ENCODE measurements at places on chromosomes 5 and 9. TPM values are rescaled to one million over a fixed set of nuclear protein-coding genes. Genes with fewer than 3 reads are reported as not detected.

GRCh38 chr9:128001779-128002298 is 21.1 kb upstream of the EEIG1 start:
- DNase-seq: no peak

GRCh38 chr9:75636427-75637045 is 253.9 kb upstream of the PCSK5 start:
- DNase-seq: no peak

- DNase-seq: no peak
Measured at GRCh38 chr5:137361280-137361679, 137.8 kb downstream of the SPOCK1 start.

DNA sequence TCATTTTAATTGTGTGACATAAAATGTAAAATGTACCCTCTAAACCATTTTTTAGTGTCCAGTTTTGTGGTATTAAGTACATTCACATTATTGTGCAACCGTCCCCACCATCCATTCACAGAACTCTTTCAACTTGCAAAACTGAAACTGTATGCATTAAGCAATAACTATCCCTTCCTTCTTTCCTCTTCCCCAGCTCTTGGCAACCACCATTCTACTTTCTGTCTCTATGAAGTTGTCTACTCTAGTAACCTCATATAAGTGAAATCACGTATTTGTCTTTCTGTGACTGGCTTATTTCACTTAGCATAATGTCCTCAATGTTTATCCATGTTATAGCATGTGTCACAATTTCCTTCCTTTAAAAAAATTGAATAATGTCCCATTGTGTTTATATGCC is 142.4 kb downstream of the C9orf152 start:
- DNase-seq: no peak

GRCh38 chr5:56434986-56435385 is 201.9 kb upstream of the ANKRD55 start:
- DNase-seq: no peak

DNA sequence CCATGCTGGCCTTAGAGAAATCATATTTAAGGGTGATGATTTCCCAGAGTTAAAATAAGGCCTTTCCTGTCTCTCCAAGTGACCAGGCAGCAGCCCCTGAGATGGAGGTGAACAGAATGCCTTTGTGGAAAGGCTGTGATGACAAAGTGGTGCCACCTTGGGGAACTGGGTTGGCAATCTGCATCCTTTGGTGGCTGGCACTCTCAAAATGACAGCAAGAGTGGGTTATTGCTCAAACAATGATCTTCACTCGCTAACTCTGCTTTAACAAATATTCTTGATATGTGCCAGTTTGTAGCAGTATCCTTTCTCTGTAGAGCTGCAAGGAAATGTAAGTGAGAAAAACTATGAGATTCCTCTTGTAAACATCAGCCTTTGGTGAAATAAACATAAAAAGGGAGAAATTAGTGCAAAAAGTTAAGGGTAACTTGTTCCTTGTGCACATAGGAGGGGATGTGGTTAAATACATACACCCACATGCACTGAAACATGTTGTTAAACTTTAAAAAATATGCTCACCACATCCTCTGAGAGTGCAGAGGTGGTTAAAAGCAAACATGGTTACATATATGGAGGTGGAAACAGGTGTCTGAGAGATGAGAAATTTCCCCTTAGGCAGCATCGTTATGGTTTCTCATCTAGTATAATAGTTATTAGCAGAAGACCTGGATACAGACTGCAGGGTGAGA is 373.4 kb upstream of the CTNND2 start:
- DNase-seq: no peak

DNA sequence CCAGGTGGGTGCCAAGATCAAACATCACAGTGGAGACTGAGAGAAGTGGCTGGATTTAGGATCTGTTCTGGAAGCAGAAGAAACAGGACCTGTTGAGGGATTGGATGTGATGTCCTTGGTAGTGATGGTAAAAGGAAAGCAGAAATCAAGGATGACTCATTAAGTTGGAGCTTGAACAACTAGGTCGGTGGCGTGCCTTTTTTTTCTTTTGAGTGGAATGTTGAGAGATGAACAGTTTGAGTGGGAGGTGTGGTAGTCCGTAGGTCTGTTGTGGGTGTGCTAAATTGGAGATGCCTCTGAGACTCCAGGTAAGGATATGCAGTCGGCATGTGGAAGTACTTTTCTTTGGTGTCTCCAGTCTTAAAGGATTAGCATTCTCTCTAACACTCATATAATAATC is 92.1 kb upstream of the IL12B start:
- DNase-seq: no peak

DNA sequence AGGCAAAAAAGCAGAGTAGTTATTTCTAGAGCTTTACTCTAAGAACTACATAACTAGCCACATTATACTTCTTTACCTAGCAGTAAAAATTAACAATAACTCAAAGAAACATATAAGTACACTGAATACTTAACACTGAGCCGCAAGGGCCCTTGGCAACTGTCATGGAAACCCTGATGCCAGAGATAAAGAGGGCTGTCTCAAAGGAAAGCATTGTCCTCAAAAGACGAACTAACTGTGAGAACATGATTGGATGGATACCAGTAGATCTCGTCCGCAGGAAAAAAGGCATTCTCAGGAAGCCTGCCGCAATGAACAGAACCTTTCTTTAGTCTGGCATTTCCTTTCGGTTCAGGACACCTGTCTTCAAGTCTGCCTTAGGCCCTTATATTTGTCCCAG is 379.0 kb upstream of the SLC30A5 start:
- no peak for DNase-seq

DNA sequence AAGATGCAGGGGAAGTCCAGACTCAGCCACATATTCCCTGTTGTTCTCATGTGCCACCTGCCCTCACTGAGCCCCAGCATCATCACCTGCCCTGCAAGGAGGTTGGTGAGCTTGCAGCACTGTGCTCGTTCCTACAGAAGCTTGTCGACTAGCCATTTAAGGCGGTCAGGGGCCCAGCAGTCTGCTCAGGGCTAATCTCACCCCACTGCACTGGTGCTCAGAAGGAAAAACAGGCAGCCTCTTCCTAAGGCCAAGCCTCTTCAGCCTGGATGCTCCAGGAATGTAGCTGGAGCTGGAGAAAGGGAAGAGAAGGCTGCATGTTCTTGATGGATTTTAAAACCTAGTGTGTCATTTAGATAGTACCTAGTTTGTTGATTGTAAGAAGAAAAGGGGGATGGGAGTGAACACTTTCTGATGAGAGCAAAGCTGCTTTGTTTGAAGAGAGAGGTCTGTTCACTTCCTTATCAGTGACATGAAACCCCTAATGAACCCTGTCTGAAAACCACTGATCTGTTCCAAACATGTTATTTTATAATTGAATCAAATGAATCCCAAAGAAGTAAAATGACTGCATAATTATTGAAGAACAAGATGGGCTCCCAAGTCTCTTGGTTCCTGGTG is 10.6 kb upstream of the ASPN start:
- no peak for DNase-seq

DNA sequence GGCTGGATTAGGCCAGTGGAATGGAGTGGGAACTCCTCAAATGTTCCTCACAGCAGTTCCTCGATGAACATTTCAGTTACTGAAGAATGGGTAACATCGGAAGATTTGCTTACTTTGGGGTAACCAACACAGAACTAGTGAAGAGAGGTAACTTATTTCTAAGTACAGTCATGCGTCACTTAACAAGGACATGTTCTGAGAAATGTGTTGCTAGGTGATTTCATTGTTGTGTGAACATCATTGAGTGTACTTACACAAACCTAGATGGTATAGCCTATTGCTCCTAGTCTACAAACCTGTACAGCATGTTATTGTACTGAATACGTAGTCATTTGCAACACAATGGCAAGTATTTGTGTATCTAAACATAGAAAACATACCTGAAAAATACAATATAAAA is 228.3 kb downstream of the MAST4 start:
- DNase-seq: no peak

DNA sequence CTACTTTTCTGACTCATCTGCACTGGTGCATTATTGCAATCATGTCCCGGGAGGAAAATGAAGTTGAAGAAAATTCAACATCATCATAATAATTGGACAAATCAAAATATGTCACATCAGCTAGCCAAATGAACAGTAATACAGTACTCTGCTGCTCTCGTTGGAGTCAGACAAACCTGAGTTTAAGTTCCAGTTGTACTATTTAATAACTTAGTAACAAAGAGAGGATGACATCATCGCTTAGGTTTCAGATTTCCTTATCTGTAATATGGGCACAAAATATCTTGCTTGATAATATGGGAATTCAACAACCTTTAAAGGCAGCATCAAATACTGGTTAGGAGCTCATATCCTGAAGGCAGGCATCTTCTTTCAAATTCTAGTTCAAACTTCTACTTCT is 1248.9 kb upstream of the ACO1 start:
- no peak for DNase-seq

GRCh38 chr9:106529616-106530015 is 333.4 kb upstream of the ZNF462 start:
- DNase-seq: no peak

GRCh38 chr9:14203356-14204056 is 110.4 kb downstream of the NFIB start:
- DNase-seq: no peak

DNA sequence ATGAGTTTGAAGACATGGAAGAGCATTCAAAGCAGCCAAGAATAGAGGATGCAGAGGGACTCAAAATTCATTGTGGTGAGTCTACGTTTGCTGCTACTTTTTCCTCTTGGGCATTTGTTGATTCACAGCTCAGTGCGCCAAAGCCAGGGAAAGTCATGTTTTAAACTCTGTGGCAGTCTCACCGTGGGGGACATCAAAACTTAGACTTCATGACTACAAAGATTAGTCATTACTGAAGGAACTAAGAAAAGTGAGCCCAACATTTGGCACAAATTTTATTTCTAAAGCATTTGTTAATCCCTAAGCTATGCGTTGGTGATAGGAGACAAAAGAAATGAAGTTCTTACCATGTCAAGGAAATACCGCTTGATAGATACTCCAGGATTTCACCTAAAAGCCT is 73.7 kb upstream of the MTAP start:
- no peak for DNase-seq

DNA sequence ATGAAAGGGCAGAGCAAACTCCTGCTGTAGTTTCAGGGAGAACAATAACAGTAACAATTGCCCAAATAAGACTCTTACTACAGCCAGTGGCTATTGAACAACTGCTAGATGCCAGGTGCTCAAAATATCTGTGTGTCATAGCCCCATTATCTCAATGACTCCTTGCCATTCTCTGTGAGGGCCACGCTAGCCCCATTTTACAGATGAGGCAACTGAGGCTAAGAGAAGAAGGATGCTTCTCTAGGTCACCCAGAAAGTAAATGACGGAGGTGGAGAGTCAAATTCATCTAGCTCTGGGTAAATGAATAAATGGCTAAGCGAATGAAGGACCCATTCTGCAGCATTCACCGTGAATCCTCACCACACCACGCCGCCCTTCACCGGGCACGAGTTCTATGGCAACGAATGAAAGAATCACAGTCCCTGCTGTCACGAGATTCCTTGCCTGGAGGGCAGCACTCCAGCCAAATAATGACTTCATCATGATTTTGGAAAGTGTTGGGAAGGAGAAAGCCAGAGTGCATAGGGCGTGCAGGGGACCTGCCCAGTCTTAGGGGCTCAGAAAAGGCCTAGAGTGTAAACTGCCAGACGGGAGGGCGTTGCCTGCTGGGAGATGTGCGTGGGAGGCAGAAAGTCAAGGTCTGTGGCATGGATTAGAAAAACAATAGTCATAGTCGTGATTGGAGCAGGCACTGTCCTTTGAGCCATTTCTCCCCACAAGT is 147.2 kb downstream of the C9orf50 start:
- DNase-seq: no peak

- no peak for DNase-seq
Measured at GRCh38 chr5:87129046-87129445, 138.6 kb upstream of the RASA1 start.

- DNase-seq: no peak
Measured at GRCh38 chr5:169746147-169746694, 109.1 kb downstream of the DOCK2 start.

DNA sequence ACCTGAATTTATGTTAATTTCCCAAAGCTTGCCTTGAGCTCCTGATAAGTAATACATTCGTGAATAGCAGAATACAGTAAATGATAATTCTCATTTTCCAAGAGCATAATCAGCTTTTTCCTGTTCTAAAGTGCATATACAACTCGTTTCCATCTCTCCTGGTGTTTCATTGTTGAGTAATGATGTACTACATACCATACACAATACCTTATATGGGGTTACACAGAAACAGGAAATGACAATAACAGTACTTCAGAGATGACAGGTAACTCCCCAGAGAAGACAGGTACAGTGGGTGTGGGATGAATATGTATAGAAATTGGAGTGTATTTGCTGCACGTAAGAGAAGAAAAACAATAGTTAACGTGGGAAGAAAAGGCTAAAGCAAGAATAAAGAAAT is 287.1 kb downstream of the TENT4A start:
- DNase-seq: no peak

DNA sequence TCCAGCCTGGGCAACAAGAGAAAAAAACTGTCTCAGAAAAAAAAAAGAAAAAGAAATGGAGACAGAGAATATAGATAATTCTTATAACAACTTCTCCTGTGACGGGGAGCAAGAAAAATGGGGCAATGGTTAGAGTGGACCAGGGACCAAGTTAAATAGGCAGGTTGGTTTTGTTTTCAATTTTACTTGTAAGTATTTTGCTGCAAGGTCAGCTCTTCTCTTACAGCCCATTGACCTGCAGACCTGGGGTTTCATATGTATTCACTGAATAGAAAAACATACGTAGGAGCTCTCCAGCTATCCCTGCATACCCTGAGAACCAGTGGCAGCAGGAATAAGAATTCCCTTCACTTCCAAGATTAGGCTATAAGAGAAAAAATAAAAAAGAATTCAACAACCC is 29.2 kb upstream of the IL13 start:
- no peak for DNase-seq

DNA sequence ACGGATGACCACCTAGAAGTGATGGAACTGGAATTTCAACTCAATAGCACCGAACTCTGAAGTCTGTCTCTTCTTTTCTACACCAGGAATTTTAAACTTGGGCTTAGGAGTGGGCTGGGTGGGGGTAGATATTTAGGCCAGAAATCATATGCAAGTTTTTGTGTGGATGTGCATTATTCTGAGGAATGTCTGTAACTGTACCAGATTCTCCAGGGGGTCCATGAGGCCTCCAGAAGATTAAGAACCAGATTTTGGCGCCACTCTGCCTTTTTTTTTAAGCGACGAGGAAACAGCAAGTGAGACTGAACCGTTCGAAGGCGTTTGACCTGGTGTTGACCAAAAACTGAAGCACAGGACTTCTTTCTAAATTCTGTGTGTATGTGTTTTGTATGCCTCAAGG is 88.8 kb upstream of the TTC23L start:
- no peak for DNase-seq

GRCh38 chr9:9552665-9553064 is 1060.1 kb downstream of the PTPRD start:
- no peak for DNase-seq

The DDX31 gene
- total RNA-seq: 17.5 TPM

The RASEF gene
- 2.9 TPM for total RNA-seq

The ADAMTSL2 gene
- total RNA-seq: 0.10 TPM

The PLEKHG4B gene
- 8.9 TPM for total RNA-seq

The FBP1 gene
- 0.36 TPM for total RNA-seq

The OTP gene
- total RNA-seq: 0.05 TPM

The IFNE gene
- total RNA-seq: 0.44 TPM
